ENCODE measurements at places on chromosomes 6 and 20. TPM values are rescaled to one million over a fixed set of nuclear protein-coding genes. Genes with fewer than 3 reads are reported as not detected.

DNA sequence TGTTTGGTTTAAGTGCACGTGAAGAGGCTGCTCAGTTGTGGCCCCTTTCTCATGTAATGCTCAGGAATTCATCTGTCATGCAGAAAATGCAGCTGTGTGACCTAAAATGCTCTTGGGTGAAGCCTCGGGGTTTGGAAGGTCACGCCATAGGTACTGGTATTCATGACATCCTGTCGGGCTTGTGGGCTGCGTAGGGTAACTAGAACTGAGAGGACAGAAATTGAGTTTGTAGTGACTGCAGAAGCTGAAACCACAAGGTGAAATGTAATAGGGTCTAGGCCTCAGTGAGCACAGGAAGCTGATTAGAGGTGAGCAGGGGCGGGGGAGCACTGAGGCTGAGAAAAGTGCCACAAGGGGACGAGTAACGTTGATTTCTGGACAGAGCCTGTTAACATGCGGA, 128.8 kb downstream of the SOBP start:
- no peak for DNase-seq

DNA sequence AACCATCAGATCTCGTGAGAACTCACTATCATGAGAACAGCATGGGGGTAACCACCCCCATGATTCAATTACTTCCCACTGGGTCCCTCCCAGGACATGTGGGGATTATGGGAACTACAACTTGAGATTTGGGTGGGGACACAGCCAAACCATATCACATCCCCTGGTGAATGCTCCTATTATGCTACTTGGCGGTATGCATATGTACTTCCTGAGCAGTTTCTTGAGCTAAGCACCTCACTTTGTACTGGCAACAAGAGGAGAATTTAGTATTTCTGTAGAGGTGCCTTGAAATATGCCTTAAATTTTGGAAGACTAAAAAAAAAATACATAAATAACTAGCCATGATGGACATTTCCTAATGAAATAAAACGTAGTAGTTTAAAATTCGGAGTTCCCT, 327.2 kb upstream of the CITED2 start:
- DNase-seq, result no peak

GRCh38 chr6:135686784-135687301, 164.7 kb upstream of the PDE7B start:
- DNase-seq, result no peak

PDYN gene
- not detected for polyA plus RNA-seq

- no peak for DNase-seq
Observed at GRCh38 chr6:1313767-1314503, 2.0 kb downstream of the FOXQ1 start.

DNA sequence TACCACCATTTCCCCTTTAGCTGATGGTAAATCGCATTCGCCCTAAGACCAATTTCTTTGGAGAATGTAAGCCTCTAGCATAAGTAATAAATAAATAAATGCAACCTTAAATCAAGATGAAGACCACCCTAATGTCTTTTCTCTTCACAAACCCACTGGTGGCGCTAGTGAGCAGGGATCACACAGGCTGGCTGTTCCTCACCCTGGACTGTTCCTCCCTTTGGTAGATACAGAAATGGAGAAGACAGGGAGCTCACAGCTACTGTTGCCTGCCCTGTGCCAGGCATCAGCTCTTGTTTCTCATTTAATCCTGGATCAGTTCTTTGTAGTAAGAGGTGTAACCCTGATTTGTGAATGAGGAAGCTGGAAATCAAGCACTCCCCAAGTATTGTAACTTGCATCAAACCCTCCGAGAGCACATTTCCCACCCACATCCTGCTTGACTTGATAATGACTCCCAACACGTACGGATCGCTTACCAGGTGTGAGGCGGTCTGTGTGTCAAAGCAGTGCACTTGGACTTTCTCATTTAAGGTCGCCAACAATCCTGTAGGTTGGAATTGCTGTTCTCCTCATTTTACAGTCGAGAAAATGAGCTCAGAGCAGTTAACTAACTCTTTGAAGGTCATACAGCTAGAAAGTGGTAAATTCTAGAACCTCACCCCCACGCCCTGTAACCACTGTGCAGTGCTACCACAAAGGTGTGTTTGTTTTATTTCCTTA, 236.1 kb downstream of the TSHZ2 start:
- DNase-seq, result no peak

GRCh38 chr6:98779618-98780017, 54.8 kb upstream of the POU3F2 start:
- DNase-seq, result no peak

DNA sequence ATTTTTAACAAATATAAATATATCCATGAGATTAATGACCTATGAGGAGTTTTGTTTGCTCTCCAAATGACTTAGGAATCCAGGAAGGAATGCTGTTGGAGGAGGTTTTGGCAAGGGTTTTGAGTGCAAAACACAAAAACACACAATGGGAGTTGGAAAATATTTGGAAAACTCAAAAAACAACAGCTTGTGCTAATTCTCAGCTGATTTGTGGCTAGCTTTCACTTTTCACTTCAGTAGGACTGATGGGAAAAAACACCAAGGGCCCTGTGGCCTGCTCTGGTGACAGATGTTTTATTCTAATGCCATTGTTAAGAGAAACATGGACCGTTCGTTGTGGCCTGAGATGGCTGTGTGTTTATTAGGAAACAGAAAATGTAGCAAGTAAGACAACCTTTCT, 113.9 kb downstream of the ALDH8A1 start:
- no peak for DNase-seq
